Activated naive CD8-positive, alpha-beta T cell treated with anti-CD3 and anti-CD28 coated beads, Interleukin-2, amount 10 ng/mL, durations not matched to agents 7 days and 5 days (primary cell): ENCODE measurements at places on chromosomes 11 and 22. TPM values are rescaled to one million over a fixed set of nuclear protein-coding genes. Genes with fewer than 3 reads are reported as not detected.

OR10V1 gene
- not detected for total RNA-seq

PTGDR2 gene
- 2.5 TPM for total RNA-seq

SPCS2 gene
- total RNA-seq: 112 TPM

DNA sequence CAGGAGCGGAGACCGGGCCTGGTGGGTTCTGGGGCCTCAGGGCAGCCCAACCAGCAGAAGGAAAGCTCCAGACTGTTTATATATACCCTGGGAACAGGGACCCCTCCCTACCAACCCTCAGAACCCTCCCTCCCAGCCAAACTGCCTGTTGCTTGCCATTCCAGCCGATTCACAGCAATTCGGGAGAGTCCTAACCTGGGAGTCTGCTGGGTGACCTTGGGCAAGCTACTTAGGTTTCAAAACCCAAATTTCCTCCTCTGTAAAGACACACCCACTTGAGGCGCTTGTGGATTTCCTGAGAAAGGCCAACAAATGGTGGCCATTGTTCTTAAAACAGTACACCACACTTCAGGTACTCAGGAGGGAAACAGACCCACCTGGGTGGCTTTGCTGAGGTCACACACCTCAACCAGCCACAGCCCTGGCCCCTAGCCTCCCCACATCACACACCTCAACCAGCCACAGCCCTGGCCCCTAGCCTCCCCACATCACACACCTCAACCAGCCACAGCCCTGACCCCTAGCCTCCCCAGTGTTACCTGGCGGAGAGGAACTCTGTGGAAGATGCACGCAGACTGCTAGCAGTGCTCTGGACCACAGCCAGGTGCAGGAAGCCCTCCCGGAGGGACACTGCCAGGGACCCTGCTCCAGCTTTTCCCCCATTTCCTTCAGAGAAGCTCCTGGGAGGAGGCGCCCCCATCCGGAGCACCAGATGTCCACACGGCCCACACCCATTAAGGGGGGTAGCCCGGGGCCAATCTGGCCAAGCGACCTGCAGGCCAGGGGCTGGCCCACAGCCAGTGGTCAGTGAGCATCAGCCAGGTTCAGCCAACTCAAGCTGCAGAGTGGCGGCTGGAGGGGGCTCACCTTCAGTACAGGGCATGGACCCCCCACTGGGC, 6.2 kb downstream of the SHISA8 start:
- no peak overlapping the region for H3K27ac ChIP-seq
- peaks cover 15% of the 10 kb centered on the region for H3K4me1 ChIP-seq
- H3K4me3 ChIP-seq: peak overlapping the region; percentile 69

DNA sequence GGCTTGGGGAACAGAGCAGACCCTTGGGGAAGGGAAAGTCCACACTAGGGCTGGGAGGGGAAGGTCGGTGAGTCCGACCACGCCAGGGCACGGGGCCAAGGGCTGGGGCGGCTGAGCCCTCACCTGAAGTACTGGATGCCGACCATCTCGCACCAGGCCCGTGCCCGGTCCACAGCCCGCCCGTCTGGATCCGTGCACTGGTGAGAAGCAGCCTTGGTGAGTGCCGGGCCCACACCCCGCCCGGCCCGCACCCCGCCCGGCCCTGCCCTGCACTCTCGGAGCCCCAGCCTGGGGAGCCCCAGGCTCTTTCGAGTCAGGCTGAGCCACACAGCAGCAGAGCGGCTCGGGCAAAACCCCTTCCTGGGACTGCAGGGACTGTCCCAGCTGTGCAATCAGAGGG, 1.9 kb upstream of the BAIAP2L2 start:
- H3K4me1 ChIP-seq: peaks cover 5% of the 10 kb centered on the region
- H3K36me3 ChIP-seq: peaks cover 3% of the 10 kb centered on the region
- H3K27ac ChIP-seq: no peak overlapping the region
- DNase-seq: no peak
- H3K27me3 ChIP-seq: no peaks in the 10 kb centered on the region
- H3K4me3 ChIP-seq: no peak overlapping the region

UPK2 gene
- not detected for total RNA-seq

DNA sequence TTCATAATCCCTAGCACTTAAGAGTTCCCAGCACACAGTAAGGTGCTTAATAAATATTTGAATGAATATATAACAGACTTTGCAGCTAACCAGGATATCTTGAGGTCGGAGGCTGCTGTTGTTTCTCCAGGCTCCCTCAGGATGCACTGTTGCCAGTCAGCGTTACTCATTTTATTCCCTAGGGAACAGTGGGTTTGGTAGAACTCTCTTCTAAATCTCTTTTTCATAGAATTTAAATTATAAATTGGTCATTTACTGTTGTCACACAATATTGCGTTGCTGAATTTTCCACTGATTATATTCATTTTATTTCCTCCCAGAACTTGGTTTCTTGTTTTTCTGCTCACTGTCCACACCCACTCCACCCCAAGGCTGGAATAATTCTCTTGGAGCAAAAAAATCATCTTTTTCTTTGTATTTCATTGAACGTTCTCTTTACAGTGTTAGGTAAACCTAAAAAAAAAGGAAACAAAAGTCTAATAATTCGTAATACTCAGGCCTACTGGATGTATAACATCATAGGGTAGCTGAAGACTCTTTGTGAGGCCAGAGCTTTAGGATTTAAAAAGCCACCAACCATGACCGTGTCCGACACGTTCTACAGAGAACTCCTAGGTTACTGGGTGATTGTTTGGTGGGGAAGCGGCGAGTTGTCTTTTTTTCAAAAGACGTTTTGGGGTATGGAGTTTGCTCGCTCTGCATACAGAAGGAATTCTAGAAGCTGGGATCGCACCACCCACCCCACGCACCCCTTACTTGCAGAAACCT, 766 bp upstream of the CAPRIN1 start:
- H3K36me3 ChIP-seq: peaks cover 15% of the 10 kb centered on the region
- H3K4me3 ChIP-seq: peak overlapping the region; percentile 82
- H3K27me3 ChIP-seq: peaks cover 3% of the 10 kb centered on the region
- peak overlapping the region; percentile 86 for H3K27ac ChIP-seq
- peaks cover 10% of the 10 kb centered on the region for H3K4me1 ChIP-seq
